ENCODE measurements at places on chromosomes 4 and X. TPM values are rescaled to one million over a fixed set of nuclear protein-coding genes. Genes with fewer than 3 reads are reported as not detected.

Gene GPR78
- 0.19 TPM for total RNA-seq

Gene REELD1
- total RNA-seq = 0.29 TPM

Gene BANK1
- total RNA-seq = 1.1 TPM

Gene CT45A3
- not detected for total RNA-seq

Gene VSIG4
- 7.3 TPM for total RNA-seq

Gene GAB3
- total RNA-seq = 2.5 TPM

Gene NAT8L
- total RNA-seq = 0.26 TPM

Gene DGKK
- not detected for total RNA-seq

All from mucosa of descending colon (tissue), 3 donors.